Cortex of kidney (tissue), 1 donor: ENCODE measurements at places on chromosomes 3 and 15.

DNA sequence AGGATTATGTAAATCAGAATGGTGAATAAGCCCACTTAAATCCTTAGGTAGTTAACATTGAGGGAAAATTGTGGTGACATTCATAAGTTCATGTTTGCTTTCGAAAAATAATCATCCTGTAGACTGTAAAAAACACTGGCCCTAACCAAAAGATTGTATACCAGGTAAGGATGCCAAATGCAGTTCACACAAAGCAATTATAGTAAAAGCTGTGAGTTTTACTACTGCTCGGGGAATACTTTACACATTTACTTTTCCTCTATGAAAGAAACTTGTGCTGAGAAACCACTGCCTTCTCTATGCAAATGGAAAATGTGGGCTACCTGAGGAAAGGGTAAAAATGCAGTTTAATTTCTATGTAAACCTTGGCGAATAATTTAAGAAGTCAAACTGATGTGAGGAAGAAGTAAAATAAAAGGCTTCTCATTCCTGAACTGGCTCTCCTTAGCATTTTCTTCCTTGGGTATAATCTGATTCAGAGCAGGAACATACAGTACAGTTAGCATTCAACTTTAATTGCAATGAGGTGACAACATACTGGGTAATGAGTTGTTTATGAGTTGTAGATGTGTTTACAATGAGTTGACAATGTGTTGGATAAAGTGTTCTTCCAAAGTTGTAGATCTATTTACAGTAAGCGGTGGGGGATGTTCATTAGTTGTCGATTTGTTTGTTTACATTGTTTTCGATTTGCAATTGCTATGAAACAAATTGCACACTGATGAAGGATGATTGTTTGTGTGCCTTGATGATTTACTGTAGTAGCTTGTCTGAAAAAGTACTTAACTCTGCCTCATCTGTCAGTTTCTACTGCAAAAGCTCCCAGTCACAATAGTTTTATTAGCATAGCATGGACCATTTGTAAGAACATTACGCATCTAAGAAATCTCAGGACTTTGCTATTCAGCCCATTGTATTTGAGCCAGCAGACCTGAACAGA, 453.0 kb upstream of the DPH6 start:
- no peak for DNase-seq

DNA sequence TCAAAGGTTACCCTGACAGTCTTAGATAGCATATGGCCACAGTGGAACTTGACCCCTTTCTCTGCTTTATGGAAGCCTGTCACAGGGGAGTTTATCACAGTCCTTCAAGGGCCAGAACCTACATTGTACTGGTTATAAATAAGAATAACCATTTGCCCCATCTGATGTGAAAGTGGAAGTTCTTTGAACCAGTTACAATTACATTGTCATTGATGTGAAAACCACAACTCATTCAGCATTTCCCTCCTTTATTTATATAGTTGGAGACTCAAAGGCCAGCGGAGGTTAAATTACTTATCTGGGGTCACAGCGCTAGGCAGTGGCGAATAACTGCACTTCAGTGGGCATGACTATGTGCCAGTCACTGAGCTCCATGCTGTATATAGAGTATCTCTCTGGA, 60.5 kb upstream of the TBC1D5 start:
- DNase-seq: no peak

- no peak for DNase-seq
Measured at GRCh38 chr3:126752303-126753190, 48.5 kb downstream of the CHCHD6 start.

DNA sequence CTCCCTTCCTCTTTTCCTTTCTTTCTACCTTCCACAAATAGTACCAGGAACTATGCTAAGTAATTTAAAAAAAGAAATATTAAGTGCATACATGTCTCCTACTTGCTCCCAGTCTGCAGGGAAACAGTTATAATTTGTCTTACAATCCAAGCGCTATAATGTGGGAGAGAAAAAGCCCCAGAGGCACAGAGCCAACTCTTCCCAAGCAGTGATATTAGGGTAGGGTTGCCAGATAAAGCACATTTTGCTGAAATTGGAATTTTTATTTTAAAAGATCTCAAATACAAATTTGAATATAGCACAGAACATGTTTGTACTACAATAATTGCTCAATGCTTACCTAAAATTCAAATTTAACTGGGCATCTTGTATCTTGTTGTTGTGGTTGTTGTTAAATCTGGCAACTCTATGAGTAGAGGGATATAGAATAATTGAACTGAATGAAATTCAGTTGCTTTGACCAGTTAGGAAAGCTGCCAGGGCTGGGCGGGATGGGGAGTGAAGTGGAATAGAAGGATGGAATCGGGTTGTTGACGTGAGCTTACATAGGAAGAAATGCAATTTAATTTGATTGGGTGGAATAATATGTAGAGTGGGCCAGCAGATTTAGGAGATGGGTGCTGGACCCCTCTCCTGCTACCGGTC, 52.6 kb upstream of the USP3 start:
- no peak for DNase-seq

DNA sequence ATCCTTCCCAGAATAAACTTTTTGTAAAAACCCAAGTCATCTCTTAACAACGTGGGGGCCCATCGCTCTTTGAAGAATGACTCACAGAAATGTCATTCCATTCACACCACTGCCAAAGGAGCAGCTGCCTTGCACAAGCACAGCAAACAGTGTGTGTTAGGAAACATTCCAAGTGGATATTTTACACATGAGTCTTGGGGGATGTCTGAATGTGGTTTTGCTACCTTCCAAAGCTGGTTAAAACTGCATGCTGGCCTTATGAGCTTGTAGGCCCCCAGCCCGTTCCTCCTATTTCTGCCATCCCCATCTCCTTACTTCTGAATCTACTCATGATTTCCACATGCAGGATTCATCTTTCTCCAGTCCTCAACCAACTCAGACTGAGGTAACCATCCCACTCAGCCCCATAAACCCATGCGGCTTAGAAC, 130.8 kb downstream of the CPNE4 start:
- DNase-seq: no peak

GRCh38 chr3:11367143-11367693, 95.0 kb downstream of the ATG7 start:
- DNase-seq: no peak

DNA sequence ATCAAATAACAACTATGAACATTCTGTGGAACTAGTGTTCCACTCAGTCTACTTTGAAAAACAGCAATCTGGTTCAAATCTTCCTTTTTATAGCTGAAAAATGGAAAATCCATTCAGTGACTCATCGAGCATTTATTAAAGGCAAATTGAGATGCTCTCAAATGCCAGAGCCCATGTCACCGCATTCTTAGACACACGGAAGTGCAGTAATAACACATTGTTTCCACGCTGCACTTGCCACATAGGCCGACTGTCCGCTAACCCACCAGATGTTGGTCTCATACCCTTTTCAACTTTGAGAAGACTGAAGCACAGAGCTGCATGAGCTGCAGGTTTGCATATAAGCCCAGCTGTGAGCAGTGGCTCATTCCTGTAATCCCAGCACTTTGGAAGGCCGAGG, 95.9 kb downstream of the TMEM266 start:
- no peak for DNase-seq

DNA sequence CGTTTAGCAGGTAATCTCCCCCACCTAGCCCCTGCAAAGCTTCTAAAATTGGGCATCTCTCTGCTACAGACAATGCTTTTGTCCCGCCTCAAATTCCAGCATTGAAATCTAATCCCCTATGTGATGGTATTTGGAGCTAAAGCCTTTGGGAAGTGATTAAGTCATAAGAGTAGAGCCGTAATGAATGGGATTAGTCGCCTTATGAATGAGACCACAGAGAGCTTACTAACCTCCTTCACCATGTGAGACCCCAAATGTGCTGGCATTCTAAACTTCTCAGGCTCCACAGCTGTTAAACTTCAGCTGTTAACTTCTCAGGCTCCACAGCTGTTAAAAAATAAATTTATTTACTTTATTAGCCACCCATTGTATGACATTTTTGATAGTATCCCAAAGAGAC, 374.2 kb upstream of the BCHE start:
- DNase-seq: no peak

DNA sequence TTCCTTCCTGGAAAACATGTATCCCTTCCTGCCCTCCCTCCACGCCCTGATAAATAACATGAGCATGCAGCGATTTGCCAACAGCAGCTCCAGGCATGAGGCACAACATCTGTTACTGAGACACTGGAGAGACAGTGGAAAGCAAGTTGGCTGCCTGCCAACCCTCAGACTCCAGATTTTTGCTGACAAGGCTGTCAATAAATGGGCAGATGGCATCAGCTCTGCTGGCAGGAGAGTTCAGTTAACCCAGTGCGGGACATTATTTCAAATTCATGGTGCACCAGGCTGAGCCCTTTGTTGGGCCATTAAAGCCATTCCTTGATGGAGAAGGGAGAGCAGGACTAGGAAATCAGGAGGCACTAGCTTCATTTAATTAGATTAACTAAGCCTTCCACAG, 293.3 kb downstream of the MEX3B start:
- no peak for DNase-seq

- no peak for DNase-seq
Measured at GRCh38 chr3:11287404-11287803, 15.2 kb downstream of the ATG7 start.

DNA sequence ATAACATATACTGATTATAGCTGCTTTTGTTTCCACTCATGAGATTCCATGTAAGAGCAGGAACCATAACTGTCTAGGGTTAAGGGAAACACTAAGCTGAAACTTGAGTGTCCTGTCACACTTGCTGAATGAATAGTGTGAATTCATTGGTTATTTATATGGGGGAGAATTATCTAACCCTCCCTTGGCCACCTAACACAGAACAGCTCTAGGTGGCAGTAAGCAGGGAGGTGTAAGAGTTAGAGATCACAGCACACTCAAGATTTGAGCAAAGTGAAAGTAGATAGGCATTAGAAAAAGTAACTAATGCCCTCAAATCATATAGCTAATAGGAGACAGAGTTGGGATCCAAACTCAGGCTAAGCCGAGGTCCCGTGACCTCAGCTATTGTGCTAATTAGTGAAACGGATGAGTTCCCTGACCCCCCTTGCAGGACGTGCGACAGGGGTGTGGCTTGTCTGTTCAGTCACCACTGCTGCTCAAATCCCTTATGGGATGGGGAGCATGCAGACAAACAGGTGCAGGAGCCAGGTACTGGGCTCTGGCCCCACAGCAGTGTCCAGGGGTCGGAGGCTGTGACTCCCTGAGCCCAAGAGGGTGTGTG, 27.7 kb upstream of the ANO10 start:
- no peak for DNase-seq

DNA sequence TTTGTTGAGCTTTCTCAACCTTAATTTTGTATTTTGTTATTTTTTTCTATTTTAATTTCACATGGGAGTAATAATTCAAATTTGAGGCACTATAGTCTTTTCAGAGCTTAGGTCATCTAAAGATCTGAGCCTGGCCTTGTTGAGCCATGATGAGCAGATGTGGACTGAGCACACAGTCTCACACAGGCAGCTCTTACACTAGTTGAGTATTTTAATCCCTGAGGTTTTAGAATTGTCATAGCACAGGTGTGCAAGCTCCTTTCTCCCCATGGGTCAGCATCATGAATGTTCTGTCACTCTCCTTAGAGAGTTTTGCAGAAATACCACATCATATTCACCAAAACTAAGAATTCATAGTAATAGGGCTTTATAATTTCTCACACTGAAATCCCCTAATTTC, 4.9 kb downstream of the ZBTB38 start:
- no peak for DNase-seq

DNA sequence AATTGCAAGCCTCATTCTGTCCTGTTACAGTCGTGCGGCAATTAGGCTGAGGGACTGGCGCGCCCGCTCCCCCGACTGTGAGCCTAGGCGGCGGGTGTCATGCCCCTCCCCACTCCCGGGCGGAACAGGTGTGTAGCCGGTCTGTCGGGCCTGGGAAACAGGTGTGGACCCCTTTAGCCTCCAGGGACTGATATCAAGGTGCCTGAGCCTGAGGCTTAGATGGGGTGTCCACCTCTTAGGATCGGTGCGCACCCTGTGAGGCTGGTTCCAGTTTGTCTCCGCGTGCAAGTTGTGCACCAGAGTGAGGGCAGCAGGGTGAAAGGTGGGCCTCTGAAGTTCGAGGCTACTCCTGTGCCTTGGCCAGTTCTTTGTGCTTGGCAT, 686 bp downstream of the VPS8 start:
- no peak for DNase-seq

DNA sequence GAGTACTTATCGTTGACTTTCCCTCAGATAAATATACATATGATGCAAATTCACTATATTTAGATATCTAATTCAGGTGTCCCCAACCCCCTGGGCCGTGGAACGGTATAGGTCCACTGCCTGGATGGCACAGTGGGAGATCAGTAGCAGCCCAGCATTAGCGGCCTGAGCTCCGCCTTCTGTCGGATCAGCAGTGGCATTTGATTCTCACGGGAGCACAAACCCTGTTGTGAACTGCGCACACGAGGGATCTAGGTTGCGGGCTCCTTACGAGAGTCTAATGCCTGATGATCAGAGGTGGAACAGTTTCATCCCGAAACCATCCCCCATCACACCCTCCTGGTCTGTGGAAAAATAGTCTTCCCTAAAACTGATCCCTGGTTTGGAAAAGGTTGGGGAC, 6.9 kb downstream of the KNL1 start:
- DNase-seq: no peak

- no peak for DNase-seq
Measured at GRCh38 chr3:103440539-103441203, 1005.9 kb downstream of the ZPLD1 start.

GRCh38 chr3:23746441-23746840, 59.3 kb upstream of the UBE2E1 start:
- no peak for DNase-seq

GRCh38 chr3:179266701-179267211, 15.8 kb upstream of the KCNMB3 start:
- no peak for DNase-seq

- no peak for DNase-seq
Measured at GRCh38 chr15:25406846-25407245, 32.0 kb downstream of the UBE3A start.

DNA sequence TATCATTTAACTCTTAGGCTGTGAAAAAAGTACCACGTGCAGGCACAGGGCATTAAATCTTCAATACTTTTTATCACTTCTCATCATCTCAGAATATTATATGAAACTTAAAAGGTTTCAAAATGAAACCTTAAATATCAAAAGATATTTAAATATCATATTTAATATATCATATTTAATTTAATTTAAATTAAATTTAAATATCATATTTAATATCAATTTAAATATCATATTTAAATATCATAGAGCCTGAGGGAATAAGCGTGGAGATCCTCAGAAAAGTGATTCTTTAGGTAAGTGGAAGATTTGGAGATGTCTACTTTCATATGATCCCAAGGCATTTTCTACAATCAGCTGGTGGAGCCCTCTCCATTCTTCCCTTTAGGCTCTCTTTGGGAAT, 716.6 kb downstream of the OTOL1 start:
- DNase-seq: no peak

GRCh38 chr3:123053107-123053506, 13.7 kb upstream of the PDIA5 start:
- DNase-seq: no peak
